Stimulated activated CD8-positive, alpha-beta memory T cell treated with anti-CD3 and anti-CD28 coated beads, Interleukin-4, amount 100 ng/mL, for 48 hours (primary cell): ENCODE measurements at places on chromosomes 3 and 15.

- no peak for DNase-seq
Observed at GRCh38 chr3:64098670-64099069, 75.4 kb upstream of the PSMD6 start.

GRCh38 chr15:54481819-54482218 lies 503.6 kb downstream of the UNC13C start:
- no peak for DNase-seq

GRCh38 chr3:133953297-133953696 lies 57.6 kb upstream of the RAB6B start:
- DNase-seq: no peak

DNA sequence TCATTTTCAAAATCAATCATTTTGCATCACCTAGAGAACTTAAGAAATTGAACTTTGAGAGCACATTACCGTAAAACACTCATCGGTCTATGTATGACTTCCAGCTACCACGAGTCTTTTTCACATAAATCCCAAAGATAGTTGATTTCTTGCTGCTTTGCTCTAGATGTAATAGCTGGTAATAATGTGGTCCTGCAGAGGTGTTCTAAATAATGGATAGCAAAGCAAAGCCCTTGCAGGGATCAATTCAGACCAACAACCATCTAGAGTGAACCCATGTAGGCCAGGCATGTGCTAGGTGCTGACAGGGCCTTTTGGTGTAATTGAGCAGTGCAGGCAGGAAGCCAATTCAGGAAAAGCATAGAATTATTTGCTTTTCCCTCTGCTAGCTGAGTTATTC lies 26.1 kb upstream of the C3orf80 start:
- no peak for DNase-seq

DNA sequence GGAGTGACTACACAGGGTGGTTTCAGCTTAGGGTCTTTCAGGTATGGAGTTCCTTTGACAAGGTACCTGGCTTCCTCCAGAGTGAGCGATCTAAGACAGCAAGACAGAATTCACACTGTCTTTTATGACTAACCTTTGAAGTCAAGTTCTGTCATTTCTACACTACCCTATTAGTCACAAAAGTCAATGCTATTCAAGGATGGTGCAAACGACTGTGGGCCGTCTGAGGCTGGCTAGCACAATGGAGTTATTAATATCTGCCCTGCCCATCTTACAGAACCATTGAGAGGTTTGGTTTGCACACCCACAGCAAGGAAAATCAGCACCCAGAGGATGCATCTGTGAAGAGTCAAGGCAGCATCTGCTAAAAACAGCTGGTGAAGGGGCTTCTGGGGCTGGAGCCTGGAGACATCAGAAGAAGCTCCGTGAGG lies 62.9 kb upstream of the XCR1 start:
- no peak for DNase-seq

DNA sequence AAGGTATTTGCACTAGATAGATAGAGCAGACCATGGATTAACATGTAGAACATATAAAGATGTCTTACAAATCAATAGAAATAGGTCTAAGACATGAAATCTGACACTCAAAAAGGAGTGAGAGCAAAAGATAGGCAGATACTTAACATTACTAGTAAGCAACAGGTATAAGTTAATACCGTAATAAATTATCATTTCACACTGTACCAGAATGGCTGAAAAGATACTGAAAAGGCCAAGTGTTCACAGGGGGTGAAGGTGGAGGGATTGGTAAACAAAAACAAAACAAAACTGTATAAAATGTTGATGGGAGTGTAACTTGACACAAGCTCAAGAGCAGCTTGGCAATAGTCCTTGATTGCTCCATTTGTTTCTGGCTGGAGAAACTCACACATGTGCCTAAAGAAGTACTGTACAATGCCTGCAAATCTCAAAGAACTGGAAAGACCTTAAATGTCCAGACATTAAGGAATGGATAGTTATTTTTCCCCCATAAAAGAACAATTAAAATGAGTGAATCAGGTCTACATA lies 3.5 kb downstream of the NSMCE3 start:
- no peak for DNase-seq

GRCh38 chr3:46206282-46207015 lies 1.7 kb downstream of the CCR1 start:
- no peak for DNase-seq
